ENCODE measurements at places on chromosomes 6 and 20.

- no peak for DNase-seq
These were observed 48.0 kb downstream of the ARMC2 start for GRCh38 chr6:108896111-108896661.

DNA sequence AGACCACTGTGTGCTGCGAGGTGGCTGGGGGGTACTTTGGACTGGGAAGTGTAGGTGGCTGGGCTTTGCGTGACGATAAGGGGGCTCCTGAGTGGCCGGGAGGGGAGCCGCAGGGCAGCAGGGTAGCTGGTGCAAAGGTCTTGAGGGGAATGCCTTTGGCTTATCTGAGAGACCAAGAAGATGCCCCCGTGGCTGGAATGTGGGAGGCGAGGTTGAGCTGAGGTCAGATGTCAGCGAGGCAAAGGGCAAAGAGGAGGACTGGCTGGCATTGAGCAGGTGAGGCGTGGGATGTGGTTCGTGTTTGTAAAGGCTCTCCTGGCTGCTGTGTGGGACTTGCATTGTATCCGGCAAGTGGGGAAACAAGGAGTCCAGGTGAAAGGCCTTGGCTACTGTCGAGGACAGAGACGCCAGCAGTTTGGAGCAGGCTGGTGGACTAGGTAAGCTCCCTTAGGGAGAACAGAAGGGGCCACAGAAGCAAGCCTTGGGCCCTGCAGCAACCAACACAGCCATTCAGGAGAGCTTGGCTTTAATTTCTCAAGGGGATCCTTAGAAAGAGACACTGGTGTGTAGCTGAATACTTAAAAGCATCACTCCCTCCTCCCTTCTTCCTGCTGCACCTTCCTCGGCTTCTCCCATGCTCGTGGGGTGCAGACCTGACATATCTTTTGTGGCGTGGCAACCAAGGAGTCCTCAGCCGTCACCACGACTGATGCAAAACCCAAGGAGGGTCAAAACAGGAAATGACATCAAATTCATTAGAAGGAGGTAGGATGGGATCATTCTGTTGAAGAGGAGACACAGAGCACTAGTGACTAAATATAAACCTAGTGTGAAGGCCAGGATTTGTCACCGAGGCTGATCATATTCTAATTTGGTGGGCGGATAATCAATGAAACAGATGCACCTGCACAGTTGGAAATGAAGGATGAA lies 53.5 kb upstream of the ERVFRD-1 start:
- peak; percentile 25 for DNase-seq

GRCh38 chr20:45997187-45997586 lies 11.5 kb upstream of the MMP9 start:
- DNase-seq: no peak

- DNase-seq: no peak
These were observed 417 bp downstream of the PRRT1 start for GRCh38 chr6:32151181-32151862.

DNA sequence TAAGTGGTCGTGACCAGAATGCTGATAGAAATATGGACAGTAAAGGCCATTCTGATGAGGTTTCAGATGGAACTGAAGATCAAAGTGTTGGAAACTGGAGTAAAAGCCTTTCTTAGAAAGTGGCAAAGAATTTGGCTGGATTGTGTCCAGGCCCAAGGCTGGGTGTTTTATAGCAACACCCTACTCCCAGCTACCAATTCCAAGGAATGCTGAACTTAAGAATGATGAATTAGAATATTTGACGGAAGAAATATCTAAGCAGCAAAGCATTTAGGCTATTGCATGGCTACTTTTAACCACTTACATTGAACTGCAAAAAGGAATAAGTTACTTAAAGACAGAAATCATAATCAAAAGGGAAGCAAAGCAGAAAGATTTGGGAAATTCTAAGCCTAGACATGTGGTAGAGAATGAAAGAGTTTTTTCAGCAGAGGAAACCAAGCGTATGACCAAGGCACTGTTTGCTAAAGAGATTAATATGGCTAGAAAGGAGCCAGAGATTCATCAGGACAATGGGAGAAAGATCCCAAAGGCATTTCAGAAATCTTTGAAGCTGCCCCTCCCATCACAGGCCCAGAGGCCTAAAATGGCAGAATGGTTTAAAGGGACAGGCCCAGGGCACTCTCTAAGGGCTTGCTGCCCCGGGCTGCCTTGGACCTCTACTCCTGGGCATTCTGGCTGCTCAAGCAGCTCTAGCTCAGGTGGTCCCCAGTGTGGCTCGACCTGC lies 25.8 kb downstream of the SDHAF4 start:
- no peak for DNase-seq

DNA sequence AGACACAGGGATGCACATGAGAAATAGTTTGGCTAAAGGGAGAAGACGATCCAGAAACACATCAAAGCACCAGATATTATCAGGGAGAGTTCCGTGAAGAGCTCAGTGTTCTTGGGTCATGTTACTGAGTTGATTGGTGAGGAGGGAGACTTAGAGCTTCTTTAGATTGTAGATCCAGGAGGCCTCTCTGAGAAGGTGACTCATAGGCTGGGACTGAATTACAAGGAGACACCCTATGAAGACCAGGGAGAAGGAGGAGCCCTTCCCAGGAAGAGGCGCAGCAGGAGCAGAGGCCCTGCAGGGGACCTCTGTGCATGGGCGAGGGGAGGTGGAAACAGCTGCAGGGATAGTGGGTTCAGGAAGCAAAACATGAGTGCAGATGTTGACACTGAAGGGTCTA lies 196.5 kb downstream of the SLC24A3 start:
- no peak for DNase-seq

DNA sequence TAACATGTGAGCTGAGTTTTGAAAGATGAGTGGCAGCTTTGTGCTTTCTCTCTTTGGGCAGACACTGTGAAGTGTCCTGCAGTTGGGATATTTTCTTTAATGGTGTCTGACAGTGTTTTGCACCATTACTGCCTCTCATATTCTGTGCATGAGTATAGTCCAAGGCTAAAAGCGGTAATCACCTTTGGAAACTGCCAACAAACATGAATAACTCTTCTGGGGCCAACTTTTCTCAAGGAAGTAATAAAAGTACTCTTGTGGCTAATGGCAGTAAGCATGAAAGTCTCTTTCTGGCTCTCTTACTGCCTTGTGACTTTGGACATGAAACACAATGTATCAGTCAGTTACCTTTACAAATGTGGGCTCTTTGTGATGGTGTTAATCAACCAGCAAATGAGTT lies 91.7 kb upstream of the SOX4 start:
- DNase-seq: no peak

DNA sequence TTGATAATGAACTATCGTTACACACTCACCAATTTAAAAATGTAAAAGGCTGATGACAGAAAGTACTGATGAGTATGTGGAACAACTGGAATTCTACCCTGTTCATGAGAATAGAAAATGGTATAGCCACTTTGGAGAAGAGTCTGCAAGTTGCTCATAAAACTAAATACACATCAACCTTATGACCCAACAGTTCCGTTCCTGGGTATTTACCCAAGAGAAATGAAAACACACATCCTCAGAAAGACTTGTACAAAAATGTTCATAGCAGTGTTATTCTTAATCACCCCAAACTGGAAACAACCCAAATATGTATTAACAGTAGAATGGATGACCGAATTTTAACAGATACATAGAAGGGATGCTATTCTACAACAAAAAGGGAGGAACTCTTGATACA lies 145.7 kb upstream of the LRFN2 start:
- DNase-seq: no peak

GRCh38 chr20:39070484-39071231 lies 108.5 kb downstream of the DHX35 start:
- no peak for DNase-seq

DNA sequence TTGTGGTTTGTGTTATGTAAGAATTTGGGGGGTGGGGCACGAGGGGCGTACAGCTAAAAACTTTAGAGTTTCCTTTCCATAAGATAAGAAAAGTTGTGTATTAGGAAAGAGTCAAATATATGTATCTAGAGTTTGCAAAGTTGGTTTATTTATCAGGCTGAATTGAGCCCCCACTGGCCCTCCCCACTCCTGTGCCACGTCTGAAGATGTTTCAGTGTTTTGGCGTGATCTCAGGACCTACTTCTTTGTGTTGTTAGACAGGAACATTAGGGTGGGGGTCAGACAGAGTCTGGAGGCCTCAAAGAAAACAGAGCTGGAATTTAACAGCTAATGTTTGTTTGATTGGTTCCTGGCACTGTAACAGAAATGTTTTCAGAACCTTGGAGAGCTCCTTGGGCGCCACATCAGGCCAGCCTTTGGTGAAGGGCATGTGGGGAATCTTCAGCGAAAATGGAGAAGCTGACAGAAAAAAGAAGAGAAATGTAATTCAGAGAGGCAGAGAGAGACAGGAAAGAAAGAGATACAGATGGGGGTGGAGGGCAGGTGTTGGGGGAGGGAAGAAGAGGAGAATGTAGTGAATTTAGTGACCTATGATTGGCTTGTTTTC lies 674 bp downstream of the NRSN1 start:
- peak; percentile 54 for DNase-seq

GRCh38 chr20:32495949-32496348 lies 89.2 kb downstream of the NOL4L start:
- DNase-seq: no peak

- DNase-seq: no peak
These were observed 19.0 kb downstream of the TUBB2A start for GRCh38 chr6:3138341-3138740.

- DNase-seq: no peak
These were observed 735.0 kb downstream of the EPHA7 start for GRCh38 chr6:92684386-92684785.

DNA sequence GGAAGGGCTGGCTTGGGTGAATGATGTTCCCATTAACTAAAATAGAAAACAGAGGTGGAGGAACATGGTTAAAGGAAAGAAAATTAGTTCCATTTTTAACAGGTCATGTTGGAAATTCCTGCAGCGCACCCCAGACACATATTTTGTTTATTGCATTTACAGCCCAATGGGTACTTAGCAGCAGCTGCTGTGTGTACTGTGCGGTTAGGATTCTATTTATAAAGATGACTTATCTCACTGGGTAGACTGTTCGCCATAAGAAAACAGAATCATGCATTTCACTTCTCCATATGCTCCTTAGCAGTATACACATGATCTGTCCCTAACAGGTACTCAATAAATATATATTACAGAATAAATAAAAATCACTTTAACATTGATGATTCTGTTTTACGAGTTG lies 135.8 kb downstream of the SLC35F1 start:
- no peak for DNase-seq

DNA sequence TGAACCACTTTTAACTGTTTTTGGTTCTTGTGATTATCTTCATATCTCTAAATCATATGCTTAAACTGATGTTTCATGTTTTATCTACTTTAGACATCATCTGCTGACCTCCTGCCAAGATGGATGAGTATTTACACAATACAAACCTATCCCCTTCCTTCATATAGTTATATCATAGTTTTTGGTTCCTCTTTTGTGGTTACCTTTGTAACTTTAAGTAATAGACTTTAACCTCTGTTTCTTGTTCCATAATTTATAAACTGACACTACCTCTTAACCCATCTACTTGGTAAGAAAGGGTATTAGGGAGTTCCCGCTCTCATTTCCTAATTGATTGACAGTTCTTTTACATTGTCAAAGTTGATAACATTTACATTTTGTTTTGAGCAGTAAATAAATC lies 11.9 kb downstream of the PCMT1 start:
- DNase-seq: no peak

- DNase-seq: no peak
These were observed 121.4 kb downstream of the BMP2 start for GRCh38 chr20:6888736-6889395.

DNA sequence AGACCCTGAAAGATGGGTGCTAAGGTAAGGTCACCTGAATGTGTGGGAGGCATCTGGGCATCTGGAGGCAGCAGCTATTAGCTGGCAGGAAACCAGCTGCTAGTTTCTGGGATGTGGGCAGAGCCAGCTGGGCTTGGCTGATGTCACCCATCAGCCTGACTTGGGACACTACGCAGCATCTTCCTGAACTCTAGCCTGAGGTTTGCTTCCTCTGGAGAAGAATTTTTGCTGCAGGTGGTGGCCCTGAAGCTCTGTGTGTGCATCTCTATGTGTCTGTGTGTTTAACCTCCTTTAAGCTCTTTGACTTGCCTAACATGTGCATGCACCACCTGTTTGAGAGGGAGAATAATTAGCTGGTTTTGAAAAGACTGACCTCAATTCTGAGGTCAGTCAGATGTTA lies 465.1 kb upstream of the CHD6 start:
- no peak for DNase-seq

- DNase-seq: no peak
These were observed 348.9 kb upstream of the AGPAT4 start for GRCh38 chr6:161622779-161623178.

GRCh38 chr20:15359056-15359455 lies 1021.6 kb upstream of the FLRT3 start:
- DNase-seq: no peak

GRCh38 chr6:121748376-121748775 lies 312.9 kb downstream of the GJA1 start:
- DNase-seq: no peak

DNA sequence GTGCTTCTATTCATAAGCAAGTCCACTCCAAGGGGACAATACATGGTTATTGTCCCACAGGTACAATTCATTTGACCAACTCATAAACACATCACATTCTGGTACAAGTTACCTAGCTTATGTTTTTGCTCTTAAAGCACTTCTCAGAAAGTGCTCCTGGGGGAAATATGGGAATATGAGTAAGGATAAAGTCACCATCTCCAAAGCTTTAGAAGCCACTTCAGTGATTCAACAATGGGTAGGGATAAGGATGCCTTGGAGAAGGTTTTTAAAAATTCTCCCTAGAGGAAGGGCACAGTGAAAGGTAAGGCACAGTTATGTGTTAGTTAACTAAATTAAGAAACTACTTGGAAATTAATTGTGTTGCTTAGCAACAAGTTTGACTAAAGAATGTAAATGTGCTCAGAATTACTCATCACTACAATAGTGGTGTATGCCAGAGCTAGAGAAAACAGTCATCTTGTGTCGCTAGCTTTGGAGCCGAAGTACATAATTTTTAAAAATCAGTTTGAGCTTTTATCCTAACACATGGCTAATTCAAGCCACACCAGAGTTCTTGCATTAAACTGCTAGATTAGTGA lies 39.5 kb upstream of the LAMP5 start:
- DNase-seq: no peak
